ENCODE measurements at places on chromosomes 4 and X. TPM values are rescaled to one million over a fixed set of nuclear protein-coding genes. Genes with fewer than 3 reads are reported as not detected.

SRPX2 gene
- 7.4 TPM for total RNA-seq

ENOPH1 gene
- total RNA-seq, result 20.5 TPM

TMPRSS11F gene
- total RNA-seq, result not detected

BMP3 gene
- 1.3 TPM for total RNA-seq

PCSK1N gene
- total RNA-seq, result 3.0 TPM

GAB3 gene
- 34.1 TPM for total RNA-seq

BRS3 gene
- not detected for total RNA-seq

DGKK gene
- total RNA-seq, result not detected

TMEM35A gene
- not detected for total RNA-seq

- DNase-seq, result no peak
Observed at GRCh38 chrX:94065091-94065490, 391.1 kb downstream of the FAM133A start.

GRCh38 chr4:117996891-117997290, 37.4 kb upstream of the NDST3 start:
- DNase-seq, result no peak

DNA sequence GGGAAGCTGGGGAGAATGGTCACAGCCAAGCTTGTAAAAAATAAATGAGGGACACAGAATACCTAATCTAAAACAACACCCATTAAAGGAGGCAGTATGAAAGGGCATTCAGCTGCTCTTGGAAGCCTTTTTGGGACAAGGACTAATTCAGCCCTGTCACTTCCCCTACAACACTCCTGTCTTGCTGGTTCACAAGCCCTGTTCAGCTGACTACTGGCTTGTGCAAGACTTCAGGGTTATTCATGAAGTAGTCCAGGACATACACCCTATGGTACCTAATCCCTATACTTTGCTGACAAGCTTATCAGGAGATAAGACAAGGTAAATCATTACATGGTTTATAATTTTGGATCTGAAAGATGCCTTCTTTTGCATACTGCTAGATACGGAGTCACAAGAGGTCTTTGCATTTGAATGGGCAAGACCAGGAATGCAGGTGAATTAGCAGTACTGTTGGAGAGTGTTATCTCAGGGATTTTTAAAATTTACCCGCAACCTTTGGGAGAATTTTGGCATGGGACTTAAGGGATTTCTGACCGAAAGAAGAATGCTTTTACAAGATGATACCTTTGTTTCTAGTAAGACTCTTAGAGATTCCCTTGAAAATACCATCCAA, 103.2 kb upstream of the LANCL3 start:
- DNase-seq, result no peak

DNA sequence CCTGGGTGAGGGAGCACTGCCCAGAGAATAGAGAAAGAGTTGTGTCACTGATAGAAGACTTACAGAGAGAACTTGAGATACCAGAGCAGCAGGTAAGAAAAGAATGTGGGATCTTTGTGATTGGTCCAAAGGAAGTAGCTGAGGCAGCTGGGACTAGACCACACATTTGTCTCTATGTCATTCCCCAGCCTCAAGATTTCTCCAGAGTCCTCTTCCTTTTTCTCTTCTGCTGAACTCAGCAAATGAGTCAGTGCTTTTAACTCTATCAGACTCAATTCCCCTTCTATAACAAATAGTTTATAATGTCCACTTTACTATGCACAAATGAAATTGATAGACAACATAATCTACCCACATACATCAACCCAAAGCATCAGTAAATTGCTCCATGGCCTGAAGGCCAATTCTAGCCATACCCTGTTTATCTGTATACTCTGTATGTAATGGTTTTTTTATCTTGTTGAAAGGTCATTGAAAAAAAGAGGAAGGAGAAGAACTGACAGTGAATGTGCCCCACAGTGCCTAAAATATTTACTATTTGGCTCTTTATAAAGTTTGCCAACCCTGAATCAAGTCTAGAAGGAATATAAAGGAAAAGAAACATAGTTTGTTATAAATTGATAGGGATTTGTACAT, 38.2 kb downstream of the ETDC start:
- no peak for DNase-seq

DNA sequence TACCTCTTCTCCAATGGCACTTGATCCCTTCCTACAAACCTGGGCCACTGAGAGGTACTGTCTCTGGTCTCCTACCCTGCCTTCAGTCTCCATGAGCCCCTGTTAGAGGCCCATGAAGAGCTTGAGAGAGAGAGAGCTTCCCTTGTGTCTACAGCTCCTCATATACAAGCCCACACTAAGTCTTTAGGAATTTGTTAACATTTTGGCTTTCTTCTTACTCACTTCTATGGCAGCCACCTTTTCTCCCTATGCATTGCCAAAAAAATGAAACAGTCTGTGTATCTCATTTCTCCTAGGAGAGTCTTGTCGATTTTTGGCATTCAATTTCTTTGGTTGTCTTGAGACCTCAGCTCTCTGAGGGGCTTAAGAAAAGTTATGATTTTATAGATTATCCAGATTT, 90.9 kb upstream of the LNX1 start:
- DNase-seq, result no peak

- DNase-seq, result no peak
Observed at GRCh38 chr4:8688041-8688907, 95.7 kb downstream of the CPZ start.

- no peak for DNase-seq
Observed at GRCh38 chrX:63922221-63922620, 137.2 kb upstream of the ARHGEF9 start.

- DNase-seq, result no peak
Observed at GRCh38 chr4:150462743-150463142, 119.2 kb upstream of the MAB21L2 start.

DNA sequence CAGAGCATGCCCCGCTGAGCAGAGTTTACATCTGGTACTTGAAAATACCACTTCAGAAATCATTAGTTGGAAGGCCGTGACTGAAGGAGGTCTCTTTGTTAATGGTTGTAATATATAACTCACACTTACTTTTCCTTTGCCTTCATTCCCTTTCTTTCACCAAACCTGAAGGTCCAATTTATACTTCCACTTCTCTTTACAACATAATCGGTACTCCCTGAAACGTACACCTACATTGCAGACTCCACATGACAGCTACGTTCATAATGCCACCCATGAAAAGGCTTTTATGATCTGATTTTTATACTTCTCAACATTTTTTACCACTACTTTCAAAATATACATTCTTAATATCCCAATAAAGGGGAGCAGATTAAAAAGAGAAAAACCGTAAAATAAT, 298.7 kb downstream of the C4orf33 start:
- DNase-seq, result no peak

- no peak for DNase-seq
Observed at GRCh38 chr4:180994722-180995121, 1248.5 kb upstream of the TENM3 start.

DNA sequence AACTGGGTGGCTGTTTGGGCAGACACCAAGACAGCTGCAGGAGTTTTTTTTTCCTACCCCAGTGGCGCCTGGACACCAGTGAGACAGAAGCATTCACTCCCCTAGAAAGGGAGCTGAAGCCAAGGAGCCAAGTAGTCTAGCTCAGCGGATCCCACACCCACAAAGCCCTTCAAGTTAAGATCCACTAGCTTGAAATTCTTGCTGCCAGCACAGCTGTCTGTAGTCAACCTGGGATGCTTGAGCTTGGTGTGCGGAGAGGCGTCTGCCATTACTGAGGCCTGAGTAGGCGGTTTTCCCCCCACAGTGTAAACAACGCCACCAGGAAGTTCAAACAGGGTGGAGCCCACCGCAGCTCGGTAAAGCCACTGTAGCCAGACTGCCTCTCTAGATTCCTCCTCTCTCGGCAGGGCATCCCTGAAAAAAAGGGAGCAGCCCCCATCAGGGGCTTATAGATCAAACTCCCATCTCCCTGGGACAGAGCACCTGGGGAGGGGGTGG, 171.4 kb downstream of the ARHGEF9 start:
- DNase-seq, result no peak

DNA sequence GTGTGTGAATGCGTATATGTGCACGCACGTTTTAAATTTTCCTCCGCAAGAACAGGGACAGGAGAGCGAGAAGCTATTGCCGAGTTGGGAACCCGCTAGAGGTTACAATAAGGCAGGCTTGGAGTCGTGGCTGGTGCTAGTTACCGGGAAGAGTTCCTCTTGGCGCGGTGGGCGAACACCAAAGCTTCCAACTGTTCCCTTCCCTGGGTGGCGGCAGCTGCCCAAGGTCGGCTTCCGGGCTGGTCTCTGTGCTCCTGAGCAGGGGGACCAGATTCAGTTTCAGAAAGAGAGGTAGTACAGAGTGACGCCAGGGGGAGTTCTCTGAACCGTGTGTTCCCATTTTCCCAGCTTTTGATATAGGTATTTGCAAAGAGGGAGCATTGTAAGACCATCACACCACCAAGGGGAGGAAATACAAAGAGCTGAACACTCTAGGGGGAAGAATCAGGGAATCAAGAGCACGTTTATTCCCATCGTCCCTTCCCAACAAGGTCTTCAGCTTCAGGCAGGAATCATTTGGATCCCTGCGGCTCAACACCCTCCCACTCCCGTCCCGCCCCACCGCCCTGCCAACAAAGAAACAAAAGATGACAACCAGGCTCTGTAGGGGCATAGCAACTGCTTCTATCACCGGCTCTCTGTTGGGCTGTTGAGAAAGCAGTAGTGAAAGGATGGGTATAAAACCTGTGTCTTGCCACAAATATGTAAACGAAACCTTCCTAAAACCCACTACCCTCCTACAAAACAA, 113.6 kb upstream of the TEX13C start:
- DNase-seq, result no peak

All from uterus (tissue), 4 donors.